Kidney epithelial cell (primary cell): ENCODE measurements at places on chromosomes 4 and X.
A peak's percentile ranks its signal among the peaks of the same experiment; 100 is the strongest.

GRCh38 chrX:72023071-72023470 lies 108.6 kb downstream of the RTL5 start:
- DNase-seq = no peak

DNA sequence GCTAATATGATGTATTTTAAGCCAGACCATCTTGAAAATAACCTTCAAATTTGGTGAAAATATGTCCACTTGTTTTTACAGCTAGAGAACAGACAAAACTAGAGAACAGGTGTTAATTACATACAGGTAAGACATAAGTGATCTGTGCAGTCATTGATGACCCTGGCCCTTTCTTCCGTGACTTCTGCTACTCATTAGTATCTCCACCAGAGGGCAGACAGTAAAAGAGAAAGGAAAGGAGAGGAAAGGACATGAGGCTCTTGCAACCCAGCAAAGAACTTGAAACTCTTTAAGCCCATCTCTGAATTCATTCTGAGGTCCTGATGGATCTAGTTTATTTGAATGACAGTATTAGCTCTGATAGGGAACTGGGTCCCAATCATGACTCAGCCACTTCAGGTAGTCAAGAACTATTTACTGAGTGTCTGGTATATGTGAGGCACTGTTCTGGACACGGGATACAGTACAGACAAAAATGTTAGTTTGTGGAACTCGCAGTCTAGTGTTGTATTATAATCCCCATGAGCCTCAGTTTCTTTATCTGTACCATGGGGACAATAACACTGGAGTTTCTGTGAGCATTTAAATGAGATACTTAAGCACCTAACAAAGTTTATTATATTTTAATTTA lies 121.0 kb upstream of the TEX13D start:
- no peak for DNase-seq

GRCh38 chrX:101676571-101676970 lies 16.9 kb upstream of the ARMCX2 start:
- DNase-seq = no peak

DNA sequence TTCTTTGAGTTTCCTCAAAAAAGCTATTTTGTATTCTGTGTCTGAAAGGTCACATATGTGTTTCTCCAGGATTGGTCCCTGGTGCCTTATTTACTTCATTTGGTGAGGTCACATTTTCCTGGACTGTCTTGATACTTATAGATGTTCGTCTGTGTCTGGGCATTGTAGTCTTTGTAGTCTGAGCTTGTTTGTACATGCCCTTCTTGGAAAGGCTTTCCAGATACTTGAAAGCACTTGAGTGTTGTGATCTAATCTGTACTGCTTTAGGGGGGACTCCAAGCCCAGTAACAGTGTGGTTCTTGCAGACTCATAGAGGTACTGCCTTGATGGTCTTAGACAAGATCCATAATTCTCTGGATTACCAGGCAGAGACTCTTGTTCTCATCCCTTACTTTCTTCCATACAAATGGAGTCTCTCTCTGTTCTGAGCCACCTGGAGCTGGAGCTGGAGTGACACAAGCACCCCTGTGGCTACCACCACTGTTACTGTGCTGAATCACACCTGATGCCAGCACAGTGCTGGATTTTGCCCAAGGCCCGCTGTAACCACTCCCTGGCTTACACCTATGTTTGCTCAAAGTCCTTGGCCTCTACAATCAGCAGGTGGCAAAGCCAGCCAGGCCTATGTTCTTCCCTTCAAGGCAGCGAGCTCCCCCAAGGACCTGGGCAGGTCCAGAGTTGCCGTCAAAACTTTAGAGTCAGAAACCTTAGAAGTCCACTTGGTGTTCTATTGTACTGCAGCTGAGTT lies 72.3 kb upstream of the EFHC2 start:
- no peak for DNase-seq

GRCh38 chrX:19673375-19674040 lies 158.2 kb upstream of the MAP3K15 start:
- DNase-seq = peak; percentile 69

- DNase-seq = no peak
These were observed 177.7 kb downstream of the RBM46 start for GRCh38 chr4:154958621-154959358.

GRCh38 chrX:74835566-74835965 lies 89.7 kb downstream of the NEXMIF start:
- no peak for DNase-seq

DNA sequence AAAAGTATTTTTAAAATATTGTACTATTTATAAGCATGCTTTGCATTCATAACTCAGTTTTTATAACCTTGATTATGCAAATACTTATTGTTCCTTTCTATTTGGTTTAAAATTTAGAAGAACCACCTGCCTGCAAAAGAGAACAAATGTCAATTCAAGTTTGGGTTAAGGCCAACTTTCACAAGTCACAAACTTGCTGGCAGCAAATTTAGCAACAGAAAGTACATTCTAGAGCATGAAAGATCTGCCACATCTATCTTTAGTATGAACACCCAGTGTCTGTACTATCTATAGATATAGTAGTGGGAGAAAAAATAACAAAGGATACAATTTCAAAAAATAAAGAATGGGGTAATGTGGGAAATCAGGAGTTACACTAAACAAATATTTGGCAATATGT lies 1014.2 kb downstream of the C4orf33 start:
- no peak for DNase-seq

GRCh38 chr4:38202242-38202641 lies 242.0 kb downstream of the PTTG2 start:
- no peak for DNase-seq

- no peak for DNase-seq
These were observed 60.5 kb downstream of the FGFBP1 start for GRCh38 chr4:15878011-15878410.

DNA sequence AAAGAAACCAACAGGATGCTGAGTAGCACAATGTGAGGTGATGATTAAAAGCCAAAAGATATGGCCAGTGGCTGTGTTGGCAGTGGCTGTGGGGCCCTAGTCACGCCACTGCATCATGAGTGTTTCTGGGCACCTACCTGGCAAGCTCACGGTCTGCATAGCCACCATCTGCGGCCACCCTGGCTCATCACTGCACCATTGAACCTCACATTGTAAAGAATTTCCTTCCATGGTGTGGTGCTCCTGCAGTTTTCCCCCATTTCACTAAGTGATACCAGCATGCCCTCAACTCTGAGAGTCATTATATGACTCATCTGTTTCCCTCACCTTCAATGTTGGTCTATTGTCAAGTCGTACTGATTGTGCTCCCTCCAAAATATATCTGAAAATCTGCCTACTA lies 45.5 kb upstream of the CLNK start:
- no peak for DNase-seq

DNA sequence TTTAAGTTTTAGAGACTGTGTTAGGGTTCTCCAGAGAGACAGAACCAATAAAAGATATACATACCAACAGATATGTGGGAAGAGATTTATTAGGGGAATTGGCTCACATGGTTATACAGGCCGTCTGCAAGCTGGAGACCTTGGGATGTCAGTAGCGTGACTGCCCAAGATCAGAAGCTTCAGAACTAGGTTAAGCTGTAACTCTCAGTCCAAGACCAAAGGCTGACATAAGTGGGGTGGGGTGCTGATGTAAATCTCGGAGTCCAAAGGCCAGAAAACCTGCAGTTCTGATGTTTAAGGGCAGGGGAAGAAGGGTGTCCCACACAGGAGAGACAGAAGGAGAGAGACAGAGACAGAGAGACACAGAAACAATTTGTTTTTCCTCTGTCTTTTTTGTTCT lies 10.5 kb downstream of the CLDN34 start:
- DNase-seq = no peak

DNA sequence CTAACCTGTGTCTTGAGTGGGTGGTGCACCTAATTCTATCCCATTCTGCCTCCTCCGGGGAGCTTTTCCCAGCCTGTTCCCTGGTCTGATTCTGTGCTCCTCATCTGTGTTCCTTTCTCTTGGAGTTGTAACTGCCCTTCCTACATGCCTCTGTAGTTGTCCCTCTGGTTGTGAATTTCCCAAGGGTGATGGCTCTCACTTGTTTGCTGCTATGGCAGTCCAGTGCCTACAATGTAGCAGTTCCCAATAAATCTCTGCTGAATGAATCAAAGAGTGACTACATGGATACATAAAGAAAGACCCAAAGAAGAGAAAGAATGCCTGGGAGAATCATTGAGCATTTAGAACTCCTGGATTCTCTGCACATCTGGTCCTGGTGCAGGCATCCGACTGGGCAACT lies 141.6 kb downstream of the HS3ST1 start:
- DNase-seq = no peak

DNA sequence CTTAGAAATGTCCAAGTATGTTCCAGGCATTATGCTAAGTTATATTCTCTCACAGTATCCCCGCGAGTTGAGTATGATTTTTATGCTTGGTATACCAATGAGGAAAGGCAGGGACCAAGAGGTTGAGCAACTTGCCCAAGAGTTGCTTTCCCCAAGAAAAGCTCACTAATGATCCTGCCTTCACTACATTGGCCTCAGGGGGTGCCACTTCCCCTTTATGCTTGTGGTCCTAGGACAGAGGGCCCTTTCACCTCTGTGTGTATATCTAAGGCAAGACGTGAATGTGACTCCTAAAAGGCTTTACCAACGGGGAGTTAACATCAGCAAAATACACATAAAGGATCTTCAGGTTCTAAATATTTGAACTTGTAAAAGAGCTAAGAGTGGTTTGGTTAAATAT lies 164.4 kb upstream of the CPEB2 start:
- no peak for DNase-seq

GRCh38 chrX:96098471-96098870 lies 586.2 kb upstream of the DIAPH2 start:
- no peak for DNase-seq

DNA sequence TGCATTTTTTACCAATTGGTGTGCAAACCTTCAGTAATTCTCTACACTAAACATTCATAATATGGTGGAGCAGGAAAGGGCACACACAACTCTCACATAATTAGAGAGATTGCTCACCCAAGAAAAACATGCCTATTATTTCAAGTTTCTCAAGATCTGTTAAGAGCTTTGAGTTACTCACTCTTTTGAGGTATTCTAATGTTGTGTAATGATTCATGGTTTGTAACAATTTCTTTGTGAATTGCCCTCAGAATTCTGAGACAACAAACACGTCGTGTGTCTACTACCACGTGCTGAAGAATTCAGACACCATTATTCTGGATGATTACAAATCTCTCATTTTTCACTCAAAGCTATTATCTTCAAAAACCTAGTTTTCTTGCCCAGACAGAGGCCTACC lies 82.8 kb downstream of the PDGFC start:
- DNase-seq = peak; percentile 90
